ENCODE measurements at places on chromosomes 2 and 18. TPM values are rescaled to one million over a fixed set of nuclear protein-coding genes. Genes with fewer than 3 reads are reported as not detected.
A peak's percentile ranks its signal among the peaks of the same experiment; 100 is the strongest.

Gene RNF181
- total RNA-seq = 113 TPM

Gene PREPL
- total RNA-seq = 31.5 TPM

Gene OR6B3
- not detected for total RNA-seq

Gene GNLY
- total RNA-seq = 21.6 TPM

DNA sequence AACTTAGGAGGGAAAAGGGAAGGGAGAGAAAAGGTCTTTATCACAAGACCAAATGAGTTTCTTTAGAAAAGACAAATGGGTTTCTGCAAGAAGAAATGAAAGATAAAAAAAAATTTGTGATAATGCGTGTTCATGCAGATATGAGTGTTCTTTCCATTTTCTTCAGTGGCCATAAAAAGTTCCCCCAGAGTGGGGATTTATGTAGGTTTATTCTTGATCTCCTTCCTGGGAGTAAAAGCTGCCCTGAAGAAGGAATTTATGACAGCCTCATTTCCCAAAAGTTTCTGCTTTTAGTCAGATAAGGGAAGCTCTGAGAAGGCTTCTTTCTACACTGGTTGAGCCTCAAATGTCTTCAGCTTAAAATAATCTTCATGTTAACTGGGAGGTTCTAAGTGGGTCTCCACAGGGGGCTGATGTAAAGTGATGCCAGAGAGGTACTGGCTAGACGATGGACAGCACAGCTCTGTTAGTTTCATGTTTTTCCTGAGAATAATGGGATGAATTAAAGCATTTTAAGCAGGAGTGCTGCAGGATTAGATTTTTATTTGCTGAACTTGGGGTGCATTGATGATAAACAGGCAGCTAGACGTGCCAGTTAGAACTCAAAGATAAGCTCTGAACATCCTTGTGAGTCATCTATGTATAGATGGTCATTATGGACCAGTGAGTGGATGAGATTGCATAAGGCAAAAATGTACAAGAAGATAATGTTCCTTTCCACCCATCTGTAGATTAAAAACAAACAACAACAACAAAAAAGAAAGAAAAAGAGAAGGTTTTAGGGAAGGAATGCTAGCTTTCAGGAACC, 99.4 kb upstream of the MSH2 start:
- H3K27ac ChIP-seq = no peak overlapping the region
- H3K36me3 ChIP-seq = no peaks in the 10 kb centered on the region
- peaks cover 9% of the 10 kb centered on the region for H3K4me1 ChIP-seq
- DNase-seq = no peak
- no peak overlapping the region for H3K4me3 ChIP-seq

GRCh38 chr2:54572262-54572635, 116.1 kb downstream of the SPTBN1 start:
- H3K4me3 ChIP-seq = peak overlapping the region; percentile 62
- no peaks in the 10 kb centered on the region for H3K27me3 ChIP-seq
- DNase-seq = no peak

- H3K27me3 ChIP-seq = no peaks in the 10 kb centered on the region
- no peak overlapping the region for H3K4me3 ChIP-seq
- no peak for DNase-seq
- peaks cover 10% of the 10 kb centered on the region for H3K36me3 ChIP-seq
Observed at GRCh38 chr2:239111401-239112100, 263.7 kb downstream of the TWIST2 start.

GRCh38 chr18:66143029-66143428, 392.2 kb downstream of the CDH7 start:
- no peaks in the 10 kb centered on the region for H3K36me3 ChIP-seq
- no peak overlapping the region for H3K27ac ChIP-seq
- H3K4me1 ChIP-seq = no peaks in the 10 kb centered on the region
- no peaks in the 10 kb centered on the region for H3K27me3 ChIP-seq

DNA sequence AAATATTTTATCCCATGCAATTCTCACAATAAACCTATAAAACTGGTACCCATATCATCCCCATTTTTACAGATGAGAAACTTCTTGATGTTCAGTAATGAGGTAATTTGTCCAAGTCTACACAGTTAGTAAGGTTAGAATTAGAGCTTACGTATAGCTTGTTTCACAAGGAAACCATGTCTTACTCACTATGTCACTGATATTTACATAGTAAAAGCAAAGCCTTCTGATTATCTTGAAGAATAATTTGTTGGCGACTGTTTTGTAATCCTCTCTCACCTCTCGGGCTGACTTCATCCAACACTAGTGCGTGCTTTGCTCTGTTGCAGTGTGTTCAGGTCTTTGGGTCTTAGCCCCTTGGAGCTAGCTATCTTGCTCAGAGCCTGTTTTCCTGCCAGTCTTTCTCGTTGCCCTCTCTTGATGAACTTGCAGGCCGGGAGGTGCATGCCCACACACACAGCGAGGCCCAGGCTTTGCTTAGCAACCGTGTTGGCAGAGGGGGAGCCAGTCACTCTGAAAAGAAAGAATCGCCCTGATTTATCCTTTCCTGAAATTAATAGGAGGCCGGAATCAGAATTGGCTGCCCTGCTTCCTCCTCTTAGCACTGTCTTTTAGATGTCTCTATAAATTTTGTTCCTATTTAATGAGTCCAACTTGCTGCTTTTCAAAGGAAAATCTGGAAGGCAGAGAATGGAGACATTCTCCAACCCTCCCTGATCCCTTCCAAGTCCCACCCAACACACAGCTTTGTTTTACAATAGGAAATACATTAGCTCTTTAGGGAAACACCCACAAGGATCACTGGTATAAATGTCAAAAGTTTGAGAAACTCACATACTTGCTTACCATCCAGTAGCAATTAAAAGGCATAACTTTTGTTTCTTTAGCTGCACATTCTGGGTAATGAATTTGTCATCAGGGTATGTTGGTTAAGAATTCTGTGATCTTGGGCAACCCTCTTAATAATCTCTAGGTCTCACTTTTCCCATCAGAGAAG, 97.6 kb upstream of the SEC11C start:
- H3K4me1 ChIP-seq = peaks cover 21% of the 10 kb centered on the region
- no peak overlapping the region for H3K27ac ChIP-seq
- H3K27me3 ChIP-seq = peaks cover 3% of the 10 kb centered on the region
- H3K4me3 ChIP-seq = no peak overlapping the region
- no peak for DNase-seq
- H3K36me3 ChIP-seq = peaks cover 6% of the 10 kb centered on the region

DNA sequence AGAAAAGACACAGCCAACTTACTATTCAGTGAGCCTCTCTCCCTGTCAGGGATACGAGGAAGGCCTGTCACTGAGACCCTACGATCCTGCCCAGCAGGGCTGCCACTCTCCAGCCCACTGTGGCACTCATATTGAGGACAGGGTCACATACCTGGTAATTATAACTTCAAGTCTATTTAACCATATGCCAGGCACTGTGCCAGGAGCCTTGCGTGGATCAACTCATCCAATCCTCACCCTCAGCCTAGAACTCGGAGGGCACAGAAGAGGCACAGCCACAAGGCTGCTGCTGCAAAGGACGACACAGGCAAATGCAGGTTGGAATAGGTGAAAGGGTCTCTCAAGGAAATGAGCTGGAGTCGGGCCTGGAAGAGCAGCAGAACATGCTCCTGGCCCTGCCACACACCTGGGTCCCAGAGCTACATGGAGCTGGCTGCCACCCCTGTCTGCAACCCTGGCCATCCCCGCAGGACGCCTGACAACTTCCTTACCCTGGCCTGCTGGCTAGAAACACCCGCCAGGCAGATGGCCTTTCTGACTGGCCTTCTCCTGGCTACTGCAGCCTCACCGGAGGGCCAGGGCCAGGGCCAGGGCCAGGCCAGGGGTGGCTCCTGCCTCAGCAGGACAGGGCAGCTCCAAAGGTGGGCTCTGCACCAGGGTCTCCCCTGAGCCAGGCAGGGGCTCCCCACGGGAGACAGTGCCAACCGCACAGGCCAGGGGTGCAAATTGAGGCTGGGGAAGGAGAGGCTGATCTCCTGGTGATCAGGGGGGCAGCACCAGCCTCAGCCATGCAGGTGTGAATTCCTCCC, 32.1 kb upstream of the SLC66A3 start:
- no peaks in the 10 kb centered on the region for H3K27me3 ChIP-seq
- peaks cover 2% of the 10 kb centered on the region for H3K4me1 ChIP-seq
- no peak for DNase-seq
- H3K27ac ChIP-seq = no peak overlapping the region
- no peak overlapping the region for H3K4me3 ChIP-seq

- no peak overlapping the region for H3K27ac ChIP-seq
- peaks cover 28% of the 10 kb centered on the region for H3K27me3 ChIP-seq
- DNase-seq = no peak
- no peak overlapping the region for H3K4me3 ChIP-seq
Observed at GRCh38 chr2:888211-888801, 62.3 kb upstream of the SNTG2 start.

DNA sequence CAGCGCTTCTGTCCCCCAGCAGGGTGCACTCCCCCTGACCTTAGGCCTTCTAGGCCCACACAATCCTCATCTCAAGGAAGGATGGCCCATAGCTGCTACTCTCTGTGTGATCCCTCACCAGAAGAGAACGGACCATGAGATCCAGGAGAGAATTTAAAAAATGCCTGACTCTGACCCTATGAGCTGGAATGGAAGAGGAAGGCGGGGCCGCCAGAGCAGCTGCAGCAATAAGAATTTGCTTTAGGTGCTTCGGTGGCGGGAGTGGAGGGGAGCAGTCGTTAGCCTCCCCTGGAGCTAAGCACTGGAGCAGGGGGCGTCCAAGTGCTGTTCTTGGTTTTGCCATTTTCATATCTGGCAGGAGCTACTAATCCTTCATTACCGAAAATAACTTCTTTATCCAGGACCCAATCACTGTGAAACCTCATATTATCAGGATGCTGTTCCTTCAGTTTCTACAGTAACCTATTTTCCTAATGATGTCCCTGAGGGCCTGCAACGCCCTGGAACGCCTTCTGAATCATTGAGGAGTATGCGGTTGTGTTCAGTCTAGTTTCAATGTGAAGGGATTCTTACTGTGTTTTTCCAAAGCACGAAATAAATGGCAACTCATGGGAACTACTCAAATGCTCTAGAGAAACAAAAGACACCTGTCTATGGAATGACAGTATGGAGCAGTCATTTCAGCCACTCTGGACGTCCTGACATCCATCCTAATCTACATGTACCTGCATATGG, 105.1 kb upstream of the SIX2 start:
- H3K36me3 ChIP-seq = no peaks in the 10 kb centered on the region
- DNase-seq = no peak
- no peak overlapping the region for H3K27ac ChIP-seq
- H3K4me3 ChIP-seq = no peak overlapping the region
- H3K27me3 ChIP-seq = peaks cover 2% of the 10 kb centered on the region
- no peaks in the 10 kb centered on the region for H3K4me1 ChIP-seq

- no peaks in the 10 kb centered on the region for H3K36me3 ChIP-seq
- peaks cover 3% of the 10 kb centered on the region for H3K4me1 ChIP-seq
- no peak overlapping the region for H3K27ac ChIP-seq
- peaks cover 20% of the 10 kb centered on the region for H3K27me3 ChIP-seq
- peak overlapping the region; percentile 32 for H3K4me3 ChIP-seq
Observed at GRCh38 chr2:45643543-45644542, 7.6 kb upstream of the PRKCE start.

DNA sequence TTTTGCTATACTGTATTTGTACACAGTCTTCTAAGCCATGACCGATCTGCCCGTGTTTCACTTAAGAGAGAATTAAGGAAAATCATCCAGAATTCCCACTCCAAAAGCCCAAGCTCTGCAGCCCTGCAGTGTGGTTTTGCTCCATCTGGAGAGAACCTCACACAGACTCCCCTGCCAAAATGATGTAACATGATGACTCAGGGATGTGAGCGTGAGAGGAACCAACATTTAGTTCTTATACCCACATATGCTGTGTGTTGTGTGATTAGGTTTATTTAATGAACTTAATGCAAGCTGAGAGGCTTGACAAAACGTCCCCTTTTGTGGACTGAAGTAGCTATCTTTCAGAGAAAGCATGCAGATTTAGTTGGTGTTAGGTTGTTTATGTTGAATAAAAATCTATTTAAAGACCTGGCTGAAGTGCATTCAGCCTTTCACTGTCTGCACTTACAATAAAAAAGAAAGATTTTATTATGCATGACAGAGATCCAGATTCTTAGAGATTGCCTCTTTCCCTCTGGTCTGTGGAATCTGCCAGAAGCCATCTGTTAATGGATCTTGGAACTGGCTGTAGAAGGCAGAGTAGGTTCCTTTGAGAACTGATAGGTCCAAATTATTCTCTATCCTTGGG, 6.3 kb downstream of the RAB12 start:
- H3K36me3 ChIP-seq = peaks cover 39% of the 10 kb centered on the region
- H3K27ac ChIP-seq = peak overlapping the region; percentile 73
- peaks cover 73% of the 10 kb centered on the region for H3K4me1 ChIP-seq
- no peak overlapping the region for H3K4me3 ChIP-seq
